ENCODE measurements at places on chromosomes 6 and 20.

DNA sequence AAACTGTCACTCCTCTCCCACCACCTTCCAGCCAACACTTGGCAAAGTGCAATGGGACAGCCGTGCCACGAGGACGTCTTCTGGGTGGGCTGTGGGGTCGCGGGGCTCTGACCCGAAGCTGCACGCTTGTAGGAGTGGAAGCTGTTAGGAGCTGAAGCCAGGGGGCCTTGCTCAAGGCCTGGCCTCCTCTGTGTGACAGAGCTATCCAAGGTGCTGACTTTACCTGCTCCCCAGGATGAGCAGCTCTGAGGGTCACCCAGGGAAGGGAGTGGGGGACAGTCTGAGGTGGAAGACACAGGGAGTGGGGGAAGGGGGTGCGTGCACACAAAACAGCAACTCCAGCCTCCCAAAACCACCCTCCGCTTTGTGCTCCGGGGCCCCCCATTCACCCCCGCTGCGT, 17.5 kb upstream of the CHRNA4 start:
- no peak for DNase-seq

DNA sequence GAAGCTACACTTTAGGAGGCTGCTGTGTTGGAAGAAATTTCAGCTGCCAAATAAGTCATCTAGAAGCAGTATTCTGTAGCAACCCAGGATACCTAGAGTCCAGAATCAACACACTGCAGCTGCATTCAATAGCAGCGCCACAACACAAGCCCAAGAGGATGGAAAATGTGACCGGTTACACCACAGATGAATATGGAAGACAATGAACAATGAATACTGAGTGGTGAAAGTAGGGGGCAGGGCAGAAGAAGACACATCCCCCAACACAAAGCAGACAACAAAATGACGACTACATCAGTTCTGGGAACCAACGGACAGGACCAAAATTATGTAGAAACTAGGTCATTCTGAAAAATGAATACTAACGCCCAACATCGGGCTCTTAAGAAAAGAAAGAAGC, 38.2 kb downstream of the KIF6 start:
- DNase-seq, result no peak

GRCh38 chr6:54618572-54618971, 228.0 kb upstream of the FAM83B start:
- no peak for DNase-seq

GRCh38 chr6:5850848-5851255, 155.9 kb downstream of the NRN1 start:
- no peak for DNase-seq

GRCh38 chr6:45184937-45185336, 143.2 kb upstream of the RUNX2 start:
- no peak for DNase-seq

DNA sequence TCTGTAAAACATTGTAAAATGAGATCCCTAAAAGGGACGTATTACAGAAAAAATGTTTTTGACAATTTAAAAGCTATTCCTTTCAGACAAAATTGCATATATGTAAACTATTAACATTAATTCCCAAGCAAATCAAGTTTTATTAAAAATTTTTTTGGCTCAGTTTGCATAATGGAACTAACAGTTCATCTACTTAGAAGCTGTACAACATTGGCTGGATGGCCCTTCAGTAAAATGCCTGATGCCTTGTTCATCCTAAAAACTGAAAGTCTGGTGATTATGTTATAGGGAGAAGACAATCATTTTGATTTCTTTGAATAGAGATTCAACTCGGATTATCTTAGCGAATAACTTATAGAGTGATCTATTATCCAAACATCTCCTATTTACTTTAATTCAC, 52.8 kb downstream of the ADGRG6 start:
- DNase-seq, result no peak

- DNase-seq, result no peak
These were observed 91.9 kb downstream of the SLC24A3 start for GRCh38 chr20:19304389-19304788.

- DNase-seq, result no peak
These were observed 207.1 kb upstream of the MARCKS start for GRCh38 chr6:113649880-113650609.

- no peak for DNase-seq
These were observed 166.2 kb downstream of the SCML4 start for GRCh38 chr6:107657755-107658461.
